Fibroblast of lung (primary cell): ENCODE measurements at places on chromosomes 1 and 21. TPM values are rescaled to one million over a fixed set of nuclear protein-coding genes. Genes with fewer than 3 reads are reported as not detected.
A peak's percentile ranks its signal among the peaks of the same experiment; 100 is the strongest.

DNA sequence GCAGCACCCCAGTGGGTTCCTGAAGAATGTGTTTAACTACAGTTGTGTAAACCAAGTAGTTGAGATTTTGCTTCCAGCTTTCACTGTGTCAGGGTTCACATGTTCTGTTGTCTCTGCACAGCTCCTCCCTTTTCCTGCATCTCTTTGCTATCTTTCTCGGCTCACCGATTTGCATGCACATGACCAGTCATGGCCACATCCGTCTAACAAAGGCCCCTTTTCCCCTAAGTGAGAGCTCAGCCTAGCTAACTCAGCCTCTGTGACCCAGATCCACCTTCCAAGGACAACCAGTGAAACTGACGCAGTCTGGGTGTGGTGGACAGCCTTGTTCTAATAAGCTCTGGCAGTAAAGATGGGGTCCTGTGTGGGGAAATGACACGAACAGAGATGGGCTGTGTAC, 101.1 kb downstream of the ZP4 start:
- DNase-seq: no peak
- no peak overlapping the region for H3K4me3 ChIP-seq
- no peaks in the 10 kb centered on the region for H3K4me1 ChIP-seq
- no peaks in the 10 kb centered on the region for H3K27me3 ChIP-seq
- H3K36me3 ChIP-seq: no peaks in the 10 kb centered on the region
- no peak overlapping the region for H3K27ac ChIP-seq

- no peak for DNase-seq
- H3K27ac ChIP-seq: no peak overlapping the region
- H3K4me1 ChIP-seq: no peaks in the 10 kb centered on the region
Observed at GRCh38 chr21:29248124-29248523, 50.6 kb upstream of the BACH1 start.

DNA sequence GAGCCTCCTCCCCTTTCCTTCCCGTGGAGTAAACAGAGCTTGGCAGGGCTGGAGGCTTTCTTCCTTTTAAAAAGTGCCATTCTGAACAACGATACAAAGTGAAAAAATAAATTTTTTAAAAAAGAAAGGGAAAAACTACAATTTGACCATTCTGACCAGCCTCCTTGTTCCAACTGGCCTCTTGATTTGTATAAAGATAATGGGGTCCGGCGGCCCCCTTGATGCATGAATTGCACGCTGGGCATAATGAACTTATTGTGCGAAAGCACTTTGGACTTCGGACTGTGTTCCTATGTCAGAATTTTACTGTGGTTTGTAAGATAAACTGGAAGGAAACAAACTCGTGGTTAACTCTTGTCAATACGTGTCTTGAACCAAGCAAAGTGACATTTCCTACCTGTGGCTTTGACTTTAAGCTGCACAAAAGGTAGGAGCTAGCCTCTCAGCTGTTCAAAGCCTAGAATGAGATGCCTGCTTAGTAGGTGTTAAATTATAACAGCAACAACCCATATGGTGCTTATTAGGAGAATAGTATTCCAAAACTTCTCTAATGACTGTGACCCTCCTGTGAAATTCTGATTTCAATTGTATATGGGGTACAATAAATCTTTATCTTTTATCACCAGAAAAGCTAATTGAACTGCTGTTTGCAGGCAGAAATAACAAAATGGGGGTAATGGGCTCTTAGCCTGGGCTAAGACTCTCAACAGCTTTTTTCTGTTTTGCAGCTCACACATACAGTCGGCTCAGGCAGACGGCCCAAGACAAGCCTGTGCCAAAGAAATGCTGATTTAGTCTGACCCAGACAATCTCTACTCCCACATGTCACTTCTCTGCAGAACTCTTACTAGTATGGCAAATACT, 9.3 kb downstream of the IRF2BP2 start:
- peaks cover 23% of the 10 kb centered on the region for H3K4me1 ChIP-seq
- H3K27ac ChIP-seq: peak overlapping the region; percentile 94
- H3K4me3 ChIP-seq: peak overlapping the region; percentile 62
- no peaks in the 10 kb centered on the region for H3K36me3 ChIP-seq
- peak; percentile 60 for DNase-seq

DNA sequence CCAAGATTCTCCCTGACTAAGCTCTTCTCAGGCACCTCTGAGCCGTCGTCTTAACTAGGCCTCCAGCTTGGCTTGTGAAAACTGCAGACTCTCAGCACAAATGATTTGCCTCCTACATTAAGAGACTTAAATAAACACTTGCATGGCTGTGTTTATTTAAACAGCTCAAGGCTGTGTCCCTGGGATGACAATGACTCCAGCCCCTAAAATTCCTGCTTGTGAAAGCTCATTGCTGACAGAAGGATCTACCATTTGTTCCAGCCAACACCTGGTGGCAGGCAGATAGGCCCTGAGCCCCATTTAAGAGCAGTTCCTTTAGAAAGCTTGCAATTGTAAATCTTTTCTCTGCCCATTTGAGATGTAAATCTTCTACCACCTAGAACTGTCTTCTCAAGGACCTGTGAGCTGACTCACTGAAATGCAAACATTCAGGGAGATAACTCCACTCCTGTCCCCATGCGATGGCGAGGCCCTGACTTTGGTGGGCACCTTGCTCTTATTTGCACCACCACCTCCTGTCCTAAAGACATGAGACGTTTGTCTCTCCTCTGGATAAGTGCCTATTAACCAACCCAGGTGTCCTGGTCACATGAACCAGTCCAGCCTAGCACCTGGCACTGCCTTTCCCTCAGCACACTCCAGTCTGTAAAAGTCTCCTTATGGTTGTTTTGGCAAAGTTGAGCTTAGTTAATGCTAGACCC, 15.1 kb upstream of the PCP4 start:
- H3K27me3 ChIP-seq: no peaks in the 10 kb centered on the region
- H3K4me3 ChIP-seq: no peak overlapping the region
- H3K36me3 ChIP-seq: no peaks in the 10 kb centered on the region
- H3K27ac ChIP-seq: no peak overlapping the region
- no peak for DNase-seq
- no peaks in the 10 kb centered on the region for H3K4me1 ChIP-seq

DNA sequence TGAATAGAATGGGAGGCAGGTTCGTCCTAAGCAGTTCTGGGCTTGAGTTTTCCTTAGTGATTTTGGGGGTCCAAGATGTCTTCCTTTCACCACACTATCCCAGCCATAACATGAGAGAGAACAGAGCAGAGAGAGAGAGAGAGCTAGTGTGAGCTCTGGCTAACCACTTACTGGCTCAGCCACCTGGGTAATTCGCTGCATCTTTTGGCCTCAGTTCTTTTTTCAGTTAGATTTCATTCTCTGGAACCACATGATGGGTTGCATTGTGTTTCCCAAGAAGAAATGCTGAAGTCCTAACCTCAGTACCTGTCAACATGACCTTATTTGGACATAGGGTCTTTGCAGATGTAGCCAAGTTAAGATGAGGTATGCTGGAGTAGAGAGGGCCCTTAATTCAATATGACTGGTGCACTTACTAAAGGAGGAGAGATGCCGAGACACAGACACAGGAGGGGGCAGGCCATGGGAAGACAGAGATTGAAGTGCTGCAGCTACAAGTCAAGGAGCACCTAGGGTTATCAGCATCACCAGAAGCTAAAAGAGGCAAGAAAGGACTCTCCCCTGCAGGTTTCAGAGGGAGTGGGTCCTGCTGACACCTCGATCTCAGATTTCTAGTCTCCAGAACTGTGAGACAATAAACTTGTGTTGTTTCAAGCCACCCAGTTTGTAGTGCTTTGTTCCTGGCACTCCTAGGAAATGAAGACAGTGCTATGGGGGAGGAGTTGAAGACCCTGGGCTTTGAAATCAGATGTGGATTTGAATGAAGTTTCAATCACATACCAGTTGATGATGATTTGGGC, 26.2 kb upstream of the TARBP1 start:
- H3K27me3 ChIP-seq: no peaks in the 10 kb centered on the region
- DNase-seq: no peak
- peaks cover 8% of the 10 kb centered on the region for H3K4me1 ChIP-seq
- H3K27ac ChIP-seq: no peak overlapping the region
- H3K4me3 ChIP-seq: no peak overlapping the region

DNA sequence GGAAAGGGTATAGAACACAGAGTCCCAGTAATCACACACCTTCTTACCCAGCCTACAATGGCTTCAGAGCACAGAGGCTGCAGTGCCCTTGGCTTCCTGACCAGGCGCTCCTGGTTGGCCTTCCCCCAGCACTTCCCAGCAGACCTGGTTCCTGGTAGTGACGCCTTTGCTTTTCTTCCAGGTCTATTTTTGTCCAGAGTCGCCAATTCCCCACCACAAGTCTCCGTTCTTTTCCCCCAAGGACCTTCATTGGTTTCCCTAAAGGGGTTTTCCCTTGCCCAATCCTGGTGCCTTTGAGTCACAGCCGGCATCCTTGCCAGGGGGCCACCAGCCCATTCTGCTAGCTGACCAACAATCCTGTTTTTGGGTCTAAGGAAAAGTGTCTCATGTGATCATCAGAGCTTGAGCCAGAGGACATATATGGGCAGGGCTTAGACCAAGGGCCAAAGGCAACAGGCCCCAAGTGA, 84.8 kb downstream of the KCNJ15 start:
- H3K36me3 ChIP-seq: no peaks in the 10 kb centered on the region
- DNase-seq: no peak
- no peak overlapping the region for H3K4me3 ChIP-seq

- no peaks in the 10 kb centered on the region for H3K36me3 ChIP-seq
- no peak overlapping the region for H3K27ac ChIP-seq
- H3K4me1 ChIP-seq: no peaks in the 10 kb centered on the region
- no peaks in the 10 kb centered on the region for H3K27me3 ChIP-seq
- H3K4me3 ChIP-seq: no peak overlapping the region
Observed at GRCh38 chr1:100308777-100309176, 42.8 kb downstream of the RTCA start.

DNA sequence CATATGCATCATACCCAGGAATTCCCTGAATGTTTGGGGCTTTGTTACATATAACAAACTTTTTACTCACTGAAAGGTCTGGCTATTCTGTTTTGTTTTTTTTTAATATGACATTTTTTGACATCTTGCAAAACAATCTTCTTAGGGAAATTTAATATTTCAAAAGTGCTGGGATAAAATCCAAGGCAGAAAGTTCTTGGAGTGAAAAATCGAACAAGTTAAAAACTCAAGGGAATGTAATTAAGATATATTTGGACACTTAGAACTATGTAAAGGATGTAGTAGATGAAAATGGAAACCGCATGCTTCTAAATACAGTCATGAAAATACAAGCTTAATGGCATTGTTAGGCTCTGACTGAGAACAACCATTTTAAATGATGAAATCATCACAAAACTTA, 8.6 kb downstream of the CHODL start:
- no peaks in the 10 kb centered on the region for H3K4me1 ChIP-seq
- H3K27ac ChIP-seq: no peak overlapping the region
- H3K4me3 ChIP-seq: no peak overlapping the region
- no peaks in the 10 kb centered on the region for H3K36me3 ChIP-seq
- no peaks in the 10 kb centered on the region for H3K27me3 ChIP-seq
- DNase-seq: no peak

The MLLT11 gene
- total RNA-seq: 0.77 and 2.8 TPM in 2 replicates

The LRRC53 gene
- not detected in 2 replicates for total RNA-seq
